ENCODE measurements at places on chromosomes 16 and 17.
A peak's percentile ranks its signal among the peaks of the same experiment; 100 is the strongest.

- DNase-seq, result no peak
Observed at GRCh38 chr17:60240290-60240689, 90.5 kb downstream of the CA4 start.

DNA sequence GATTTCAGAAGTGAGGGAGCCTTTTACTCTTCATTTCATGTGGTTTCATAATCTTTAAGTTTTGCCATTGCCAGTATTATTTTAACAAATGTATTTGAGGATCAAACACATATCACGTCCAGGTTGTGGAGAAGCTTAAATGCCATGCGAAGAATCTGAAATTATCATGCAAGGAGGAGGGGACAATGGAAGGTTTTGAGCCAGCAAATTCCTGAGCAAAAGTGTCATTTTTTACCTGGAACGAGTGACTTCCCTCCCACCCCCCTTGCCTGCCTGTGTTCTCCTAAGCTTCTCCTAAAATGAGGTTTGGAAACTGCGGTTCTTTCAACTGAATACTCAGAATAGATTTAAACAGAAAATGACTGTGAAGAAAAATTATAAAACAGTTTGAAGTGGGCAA is 77.6 kb downstream of the C16orf95 start:
- no peak for DNase-seq

GRCh38 chr17:53630638-53631037 is 192.1 kb upstream of the KIF2B start:
- DNase-seq, result no peak

DNA sequence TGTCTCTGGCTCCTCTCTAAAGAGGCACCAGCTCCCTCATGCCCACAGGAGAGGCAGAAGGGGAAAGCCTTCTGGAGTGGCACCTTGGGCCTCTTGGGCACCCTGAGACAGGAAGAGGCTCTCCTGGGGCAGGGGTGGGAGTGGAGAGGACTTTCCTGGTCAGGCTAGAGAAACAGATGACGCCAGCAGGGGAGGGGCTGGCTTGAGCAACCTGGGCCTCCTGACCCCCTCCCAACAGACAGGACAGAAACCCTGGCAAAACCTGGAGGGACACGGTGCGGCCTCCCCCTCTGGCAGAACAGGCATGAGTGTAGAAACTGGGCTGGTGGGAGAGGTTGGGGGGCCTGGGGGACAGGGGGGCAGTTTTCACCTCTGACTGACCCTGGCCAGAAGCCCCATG is 6.1 kb downstream of the SMIM5 start:
- DNase-seq, result no peak

DNA sequence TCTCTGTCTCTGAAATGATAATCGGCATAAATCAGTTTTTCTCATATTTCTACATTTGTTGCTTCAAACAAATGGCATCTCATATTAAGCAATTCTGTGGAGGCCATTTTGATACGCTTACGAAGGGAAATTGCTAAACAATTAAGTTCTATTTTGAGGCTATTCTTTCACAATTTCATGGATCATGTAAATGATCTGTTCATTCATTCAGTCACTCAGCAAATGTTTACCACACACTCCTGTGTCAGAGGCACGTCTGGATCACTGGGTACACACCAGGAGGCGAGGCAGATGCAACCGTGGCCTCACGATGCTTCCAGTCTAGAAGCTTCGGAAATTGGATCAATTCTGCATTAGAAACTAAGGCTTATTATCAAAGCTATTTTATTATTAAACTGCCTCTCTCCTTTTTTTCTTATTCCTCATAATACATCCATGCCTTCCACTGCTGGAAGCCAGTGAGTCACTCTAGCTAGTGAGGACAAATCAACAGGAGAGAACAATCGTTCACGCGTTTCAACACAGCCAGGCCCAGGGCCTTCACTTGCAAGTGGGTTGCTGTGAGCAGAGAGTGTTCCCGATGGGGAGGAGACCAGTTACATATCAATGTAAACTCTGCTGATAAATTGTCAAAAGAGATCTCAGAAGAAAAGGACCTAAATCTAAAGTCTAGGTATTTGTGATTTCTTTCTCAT is 11.3 kb upstream of the SLC39A11 start:
- DNase-seq, result no peak

DNA sequence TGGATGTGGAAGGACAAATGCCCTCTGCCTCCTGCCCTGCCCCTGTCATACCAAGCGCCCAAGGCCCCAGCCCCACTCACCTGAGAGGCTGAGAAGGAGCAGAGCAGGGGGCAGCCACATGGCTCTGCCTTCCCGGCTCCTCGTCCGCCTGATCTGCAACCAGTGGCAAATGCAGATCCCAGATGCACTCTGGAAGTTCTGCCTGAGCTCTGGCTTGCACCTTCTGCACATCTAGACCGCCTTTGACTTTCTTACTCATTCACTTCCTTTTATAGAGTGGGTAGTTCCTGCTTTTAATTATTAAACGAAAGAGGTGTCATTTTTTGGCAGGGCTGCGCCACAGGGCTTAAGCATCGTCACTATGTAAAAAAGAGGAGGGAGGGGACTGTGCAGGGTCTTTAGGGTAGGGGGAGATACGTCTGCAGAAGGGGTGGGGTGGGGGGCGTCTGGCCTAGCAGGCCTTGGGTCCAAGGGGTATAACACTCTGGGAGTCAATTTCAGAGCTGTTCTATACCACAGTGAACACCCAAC is at the start of gene CD300LB:
CD300LB (minus strand) TSS at position 245 of the 531 bp plus-strand sequence; CDS start at position 120, 125 bp downstream.
- DNase-seq, result no peak

DNA sequence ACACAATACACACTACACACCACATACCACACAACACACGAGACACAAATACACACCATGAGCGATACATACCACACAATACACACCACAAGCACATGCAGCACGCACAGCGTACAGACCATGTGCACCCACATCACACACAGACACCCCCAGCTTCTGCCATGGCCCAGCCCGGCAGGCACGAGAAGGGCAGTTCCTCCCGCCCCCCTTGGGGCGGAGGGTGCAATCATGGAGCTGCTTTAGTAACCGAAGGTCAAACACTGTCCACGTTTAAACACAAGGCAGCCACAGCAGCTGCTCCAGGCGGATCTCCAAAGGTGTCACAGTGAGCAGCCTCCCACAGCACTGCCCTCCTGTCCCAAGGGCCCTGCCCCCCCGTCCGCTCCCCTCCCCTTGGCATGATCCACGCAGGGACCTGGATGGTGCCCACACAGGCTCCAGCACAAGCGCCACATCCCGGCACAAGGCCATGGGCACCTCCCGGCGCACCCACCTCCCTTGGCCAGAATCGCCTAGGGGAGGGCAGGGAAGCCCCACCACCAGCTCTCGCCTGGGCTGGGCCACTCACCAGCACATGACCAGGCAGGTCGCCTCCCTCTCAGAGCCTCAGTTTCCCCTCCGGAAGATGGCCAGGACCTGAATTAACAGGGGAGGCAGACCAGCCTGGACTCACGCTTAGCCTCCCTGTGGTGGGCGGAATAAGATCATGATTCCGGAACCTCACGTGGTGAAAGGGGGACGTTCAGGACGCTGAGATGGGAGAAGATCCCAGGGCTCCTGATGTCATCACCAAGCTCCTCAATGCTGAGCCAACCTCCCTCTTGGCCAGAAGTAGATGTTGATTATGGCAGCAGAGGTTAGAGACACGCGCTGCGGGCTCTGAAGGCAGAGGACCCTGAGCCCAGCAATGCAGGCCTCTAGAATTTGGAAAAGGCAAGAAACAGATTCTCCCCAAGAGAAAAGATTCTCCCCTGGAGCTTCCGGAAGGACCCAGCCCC is 32.6 kb upstream of the ZNF469 start:
- no peak for DNase-seq

DNA sequence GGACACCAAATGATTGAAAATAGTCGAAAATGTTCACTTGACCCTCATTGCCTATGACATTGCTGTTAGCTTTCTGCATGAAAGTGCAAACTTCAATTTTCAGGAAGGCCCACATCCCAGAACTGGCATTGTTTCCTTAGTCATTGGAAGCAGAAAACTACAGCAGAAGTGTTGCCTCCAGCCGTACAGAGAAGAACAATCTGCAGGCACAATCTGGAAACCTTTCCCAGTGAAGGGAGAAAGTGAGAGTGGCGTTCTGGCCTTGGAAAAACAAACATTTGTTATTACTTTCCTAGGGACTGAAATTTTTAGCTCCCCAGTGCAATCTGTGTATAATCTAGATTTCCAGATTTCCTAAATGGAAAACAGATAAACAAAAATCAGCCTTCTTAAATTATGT is 529.5 kb upstream of the RBFOX1 start:
- DNase-seq, result no peak

- no peak for DNase-seq
Observed at GRCh38 chr17:77257596-77258458, 117.1 kb downstream of the SEC14L1 start.

DNA sequence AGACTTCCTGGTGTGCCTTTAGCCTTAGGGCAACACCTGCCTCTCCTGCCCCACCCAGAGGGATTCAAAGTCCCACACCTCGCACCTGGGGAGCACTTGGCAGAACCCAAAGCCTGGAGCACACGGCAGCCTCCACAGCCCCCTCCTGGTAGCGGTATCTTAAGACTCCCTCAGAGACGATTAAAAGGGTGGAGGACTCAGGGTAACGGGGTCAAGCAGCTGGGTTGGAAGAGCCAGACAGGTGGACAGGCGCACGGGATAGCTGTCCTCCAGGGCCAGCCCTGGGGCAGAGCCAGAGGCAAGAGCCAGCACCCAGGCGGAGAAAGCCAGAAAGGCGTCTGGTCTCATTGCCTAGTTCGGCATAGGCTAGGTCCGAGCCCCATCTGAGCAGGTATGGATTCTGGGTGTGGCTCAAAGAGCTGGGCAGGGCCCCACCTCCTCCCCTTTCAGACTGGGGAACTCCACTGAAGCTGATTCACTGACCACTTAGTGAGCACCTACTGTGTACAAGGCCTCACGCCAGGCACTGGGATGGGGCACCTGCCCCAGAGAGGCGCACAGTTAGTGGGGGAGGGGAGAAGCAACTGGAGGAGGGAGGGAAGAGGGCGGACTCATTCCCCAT is 55.0 kb upstream of the MEAK7 start:
- no peak for DNase-seq

DNA sequence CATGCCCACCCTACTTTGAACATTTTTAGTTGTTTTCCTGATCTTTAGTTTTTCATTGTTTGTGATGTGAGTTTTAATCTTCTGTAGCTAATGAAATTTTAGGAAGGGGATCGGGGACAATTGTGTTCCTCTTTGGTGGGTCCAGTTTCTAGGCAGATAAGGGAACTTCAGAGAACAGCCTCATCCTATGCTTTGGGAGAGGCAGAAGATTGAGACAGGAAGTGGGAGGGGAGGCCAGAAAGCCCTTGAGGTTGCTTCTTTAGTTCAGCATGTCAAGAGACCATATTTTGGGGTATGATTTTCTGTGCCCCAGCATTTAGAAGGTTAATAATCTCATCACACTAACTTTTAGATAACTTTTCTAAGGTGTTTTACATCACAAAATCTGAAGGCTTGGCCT is 191.0 kb downstream of the TANC2 start:
- DNase-seq, result no peak

- no peak for DNase-seq
Observed at GRCh38 chr16:12236589-12236988, 260.1 kb downstream of the SNX29 start.

DNA sequence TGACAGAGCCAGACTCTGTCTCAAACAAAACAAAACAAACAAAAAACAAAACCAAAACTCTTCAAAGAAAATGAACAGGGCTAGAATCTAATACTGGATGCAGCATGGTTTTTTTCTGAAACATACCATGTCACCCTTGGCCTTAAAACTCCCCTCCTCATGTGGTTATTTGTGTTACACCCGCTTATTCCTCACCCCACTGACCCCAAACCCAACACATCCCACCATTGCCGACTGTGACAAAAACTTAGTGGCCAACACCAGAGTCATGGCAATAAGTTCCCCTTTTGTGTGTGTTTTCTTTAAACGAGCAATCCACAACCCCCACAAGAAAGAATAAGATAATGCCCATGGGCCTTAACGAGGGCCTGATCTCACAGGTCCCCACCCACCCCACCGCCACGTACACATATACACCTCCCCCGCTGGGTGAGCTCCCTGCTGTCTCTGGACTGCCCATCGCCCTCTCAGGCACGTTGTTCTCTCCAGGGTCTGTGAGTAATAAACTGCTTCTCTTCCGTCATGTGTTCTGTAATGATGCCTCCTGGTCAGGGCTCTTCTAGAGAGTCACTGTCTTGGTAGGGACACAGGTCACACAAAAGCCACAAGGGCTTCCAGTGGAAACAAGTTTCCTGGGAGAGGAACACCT is 16.8 kb upstream of the ENGASE start:
- no peak for DNase-seq

DNA sequence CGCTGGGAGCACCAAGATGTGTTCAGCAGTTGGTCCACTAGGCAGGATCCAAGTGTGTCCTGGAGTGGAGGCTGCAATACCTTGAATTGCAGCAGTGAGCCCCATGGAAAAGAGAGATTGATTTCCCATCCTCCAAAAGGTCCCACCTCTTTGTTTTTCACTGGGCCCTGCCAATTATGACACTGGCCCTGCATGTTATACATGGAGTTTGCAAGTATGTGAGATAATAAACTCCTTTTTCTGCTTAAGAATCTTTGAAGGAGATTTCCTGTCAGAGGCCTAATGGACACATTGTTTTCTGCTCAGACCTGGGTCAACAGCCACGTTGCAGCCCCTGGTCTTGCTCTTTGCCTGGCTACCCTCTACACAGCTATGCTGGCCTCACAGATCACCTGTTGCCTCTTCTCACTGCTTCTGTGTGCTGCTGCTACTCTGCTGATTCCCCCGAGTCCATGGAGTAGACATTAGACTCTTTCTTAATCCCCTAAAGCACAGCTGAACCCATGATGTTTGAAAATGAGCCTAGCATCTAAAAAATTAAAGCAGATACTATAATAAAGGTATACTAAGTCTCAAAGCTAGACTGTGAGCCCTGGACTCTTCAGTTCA is 341.9 kb upstream of the CDH11 start:
- no peak for DNase-seq

GRCh38 chr16:84616515-84616914 is 1.4 kb downstream of the COTL1 start:
- DNase-seq, result no peak

DNA sequence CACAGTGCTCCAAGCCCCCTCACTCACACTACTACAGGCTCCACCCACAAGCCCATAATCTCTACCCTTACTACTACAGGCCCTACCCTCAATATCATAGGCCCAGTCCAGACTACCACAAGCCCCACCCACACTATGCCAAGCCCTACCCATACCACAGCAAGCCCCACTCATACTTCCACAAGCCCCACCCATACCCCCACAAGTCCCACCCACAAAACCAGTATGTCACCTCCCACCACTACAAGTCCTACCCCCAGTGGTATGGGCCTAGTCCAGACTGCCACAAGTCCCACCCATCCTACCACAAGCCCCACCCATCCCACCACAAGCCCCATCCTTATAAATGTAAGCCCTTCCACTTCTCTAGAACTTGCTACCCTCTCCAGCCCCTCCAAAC is 13.8 kb downstream of the RIPOR1 start:
- no peak for DNase-seq

DNA sequence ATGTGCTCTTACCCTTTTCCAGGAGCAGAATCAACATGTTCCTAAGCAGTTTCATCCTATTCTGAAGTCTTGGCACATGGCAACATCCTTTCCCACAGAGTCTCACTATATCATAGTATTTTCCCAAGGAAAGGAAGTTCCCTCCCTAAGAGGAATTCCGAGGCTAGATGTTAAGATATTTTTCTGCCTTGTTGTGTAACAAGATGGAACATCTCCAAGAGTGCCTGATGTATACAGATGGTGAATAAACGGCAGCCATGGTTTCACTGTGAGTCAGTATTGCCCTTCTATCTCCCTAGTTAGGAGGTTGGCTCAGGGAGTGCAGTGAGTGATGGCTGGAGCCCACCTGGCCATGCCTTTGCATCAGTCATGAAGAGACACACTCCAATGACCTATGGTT is 48.2 kb downstream of the SPACA3 start:
- DNase-seq, result peak; percentile 27

All from AG09309 (cell line).